ENCODE measurements at places on chromosomes 6 and 20. TPM values are rescaled to one million over a fixed set of nuclear protein-coding genes. Genes with fewer than 3 reads are reported as not detected.
A peak's percentile ranks its signal among the peaks of the same experiment; 100 is the strongest.

The NANP gene
- total RNA-seq = 16.2 TPM

- no peak overlapping the region for H3K4me3 ChIP-seq
- no peaks in the 10 kb centered on the region for H3K36me3 ChIP-seq
- DNase-seq = no peak
- H3K27ac ChIP-seq = no peak overlapping the region
- H3K4me1 ChIP-seq = no peaks in the 10 kb centered on the region
- no peaks in the 10 kb centered on the region for H3K27me3 ChIP-seq
Observed at GRCh38 chr6:41607036-41607435, 31.2 kb upstream of the MDFI start.

GRCh38 chr6:68158256-68158655 lies 476.8 kb upstream of the ADGRB3 start:
- no peak overlapping the region for H3K27ac ChIP-seq
- H3K27me3 ChIP-seq = no peaks in the 10 kb centered on the region

DNA sequence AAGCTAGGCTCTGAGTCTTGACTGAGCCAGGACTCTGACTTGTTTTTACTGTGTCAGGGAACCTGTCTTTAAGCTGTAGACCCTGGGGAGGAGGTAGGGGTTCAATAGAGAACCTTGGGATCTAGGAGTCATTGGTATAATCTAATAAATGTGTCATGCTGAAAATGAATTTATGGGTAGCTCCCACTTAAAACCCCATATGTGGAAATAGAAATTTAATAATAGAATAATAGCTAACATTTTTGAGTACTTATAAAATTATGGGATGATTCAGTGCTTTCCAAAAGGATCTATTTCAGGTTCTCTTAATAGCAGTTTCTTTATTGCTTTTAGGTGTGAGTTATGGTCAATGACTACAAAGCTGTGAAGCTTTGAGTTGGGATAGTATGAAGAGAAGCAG lies 41.7 kb downstream of the CTNNBL1 start:
- H3K36me3 ChIP-seq = peaks cover 60% of the 10 kb centered on the region
- no peak overlapping the region for H3K27ac ChIP-seq
- H3K4me3 ChIP-seq = no peak overlapping the region
- DNase-seq = no peak
- H3K4me1 ChIP-seq = peaks cover 2% of the 10 kb centered on the region

DNA sequence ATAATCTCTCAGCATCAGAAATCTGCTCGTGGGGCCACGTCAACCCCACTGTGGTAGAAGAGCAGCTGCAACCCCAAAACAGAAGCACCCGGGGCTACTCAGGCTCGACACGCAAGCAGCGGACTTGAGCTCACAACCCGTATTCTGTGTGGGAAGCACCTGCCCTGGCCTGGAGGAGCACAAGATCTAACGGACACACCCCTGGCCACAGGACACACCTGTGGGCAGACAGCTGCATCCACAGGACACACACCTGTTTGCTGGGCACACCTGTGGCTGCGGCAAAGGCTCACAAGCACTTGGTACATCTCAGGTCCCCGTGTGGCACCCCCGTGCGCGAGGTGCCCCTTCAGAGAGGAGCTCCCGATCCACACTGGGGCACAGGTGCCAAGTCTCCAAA lies 36.5 kb downstream of the ZBTB46 start:
- H3K4me1 ChIP-seq = no peaks in the 10 kb centered on the region
- no peak for DNase-seq
- H3K27me3 ChIP-seq = 0 out of 2 replicates have a peak, but pooled peaks cover 5% of the 10 kb centered on the region
- no peak overlapping the region for H3K4me3 ChIP-seq
- H3K36me3 ChIP-seq = no peaks in the 10 kb centered on the region

The SLC32A1 gene
- not detected for total RNA-seq

GRCh38 chr20:52991830-52992229 lies 19.7 kb downstream of the TSHZ2 start:
- H3K27me3 ChIP-seq = peaks cover 31% of the 10 kb centered on the region
- no peak overlapping the region for H3K27ac ChIP-seq
- H3K4me3 ChIP-seq = no peak overlapping the region
- DNase-seq = no peak
- H3K36me3 ChIP-seq = no peaks in the 10 kb centered on the region

The HLA-DRB1 gene
- total RNA-seq = not detected

DNA sequence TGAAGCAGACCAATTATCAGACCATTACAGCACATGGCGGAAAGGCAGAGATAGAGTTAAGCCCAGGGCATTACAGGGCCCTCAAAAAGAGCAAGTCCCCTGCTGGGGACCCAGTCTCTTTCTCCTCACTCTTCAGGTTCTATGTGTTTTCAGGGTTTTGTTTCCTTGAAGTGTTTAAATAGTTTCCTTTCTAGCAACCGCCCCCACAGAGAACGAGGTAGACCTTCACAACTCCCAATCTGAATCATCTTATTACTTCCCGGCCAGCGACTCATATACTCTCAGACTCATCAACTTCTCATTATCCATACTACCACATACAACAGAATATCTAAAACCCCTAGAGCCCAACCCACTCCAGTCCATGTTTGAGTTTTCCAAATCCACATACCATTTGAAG lies 526.6 kb upstream of the ARID1B start:
- no peak overlapping the region for H3K4me3 ChIP-seq
- no peak for DNase-seq
- no peak overlapping the region for H3K27ac ChIP-seq
- H3K36me3 ChIP-seq = no peaks in the 10 kb centered on the region
- H3K27me3 ChIP-seq = no peaks in the 10 kb centered on the region

GRCh38 chr6:124298730-124299129 lies 495.1 kb downstream of the NKAIN2 start:
- H3K4me3 ChIP-seq = no peak overlapping the region
- no peaks in the 10 kb centered on the region for H3K27me3 ChIP-seq
- DNase-seq = no peak
- no peaks in the 10 kb centered on the region for H3K4me1 ChIP-seq
- no peak overlapping the region for H3K27ac ChIP-seq

- H3K27me3 ChIP-seq = no peaks in the 10 kb centered on the region
- no peak overlapping the region for H3K27ac ChIP-seq
- no peaks in the 10 kb centered on the region for H3K4me1 ChIP-seq
- H3K36me3 ChIP-seq = no peaks in the 10 kb centered on the region
- no peak for DNase-seq
Observed at GRCh38 chr20:11012975-11013374, 339.2 kb upstream of the JAG1 start.

- no peak overlapping the region for H3K4me3 ChIP-seq
- no peaks in the 10 kb centered on the region for H3K36me3 ChIP-seq
- no peak overlapping the region for H3K27ac ChIP-seq
- DNase-seq = no peak
- no peaks in the 10 kb centered on the region for H3K27me3 ChIP-seq
Observed at GRCh38 chr6:75460681-75461080, 32.9 kb downstream of the FILIP1 start.

DNA sequence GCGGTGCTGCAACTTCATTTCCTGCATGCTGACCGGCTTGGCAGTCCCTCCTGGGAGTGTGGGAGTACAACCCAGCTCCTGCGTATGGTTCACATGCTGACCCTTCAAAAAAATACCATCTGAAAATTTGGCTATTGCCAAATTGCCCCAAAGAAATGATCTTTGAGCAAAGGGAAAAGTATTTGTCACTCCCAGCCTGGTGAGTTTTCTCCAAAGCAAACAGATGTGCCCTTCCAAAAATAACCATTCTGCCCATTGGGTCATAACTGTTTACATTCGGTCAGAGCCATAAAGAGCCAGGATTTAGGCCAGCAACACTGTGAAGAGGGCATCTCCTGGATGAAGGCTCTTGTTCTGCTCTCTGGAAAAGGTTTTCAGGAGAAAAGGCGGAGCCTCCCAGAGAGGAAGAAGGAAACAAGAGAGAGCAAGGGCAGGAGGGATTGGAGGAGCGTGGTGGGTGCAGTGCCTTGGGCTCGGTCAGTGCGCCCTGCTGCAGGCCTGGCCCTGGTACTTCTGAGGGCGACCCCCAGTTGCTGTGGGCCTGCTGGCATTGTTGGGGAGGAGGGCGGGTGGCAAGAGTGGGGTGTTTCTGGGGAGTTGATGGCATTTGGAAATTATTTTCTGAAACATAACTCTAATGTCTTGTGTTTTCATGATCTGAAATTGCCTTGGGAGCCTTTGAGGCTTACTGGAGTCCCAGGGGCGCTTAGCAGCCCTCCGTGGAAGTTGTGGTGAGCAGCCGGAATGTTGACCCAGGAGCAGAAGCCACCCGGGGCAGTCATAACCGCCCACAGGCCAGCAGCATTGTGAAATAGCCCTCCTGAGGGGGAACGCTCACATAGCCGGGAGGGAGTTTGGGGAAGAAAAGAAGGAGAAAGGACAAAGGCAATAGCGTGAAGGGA lies 248.4 kb downstream of the MYLK4 start:
- H3K36me3 ChIP-seq = no peaks in the 10 kb centered on the region
- H3K27ac ChIP-seq = no peak overlapping the region
- no peaks in the 10 kb centered on the region for H3K27me3 ChIP-seq
- DNase-seq = no peak
- H3K4me1 ChIP-seq = no peaks in the 10 kb centered on the region

DNA sequence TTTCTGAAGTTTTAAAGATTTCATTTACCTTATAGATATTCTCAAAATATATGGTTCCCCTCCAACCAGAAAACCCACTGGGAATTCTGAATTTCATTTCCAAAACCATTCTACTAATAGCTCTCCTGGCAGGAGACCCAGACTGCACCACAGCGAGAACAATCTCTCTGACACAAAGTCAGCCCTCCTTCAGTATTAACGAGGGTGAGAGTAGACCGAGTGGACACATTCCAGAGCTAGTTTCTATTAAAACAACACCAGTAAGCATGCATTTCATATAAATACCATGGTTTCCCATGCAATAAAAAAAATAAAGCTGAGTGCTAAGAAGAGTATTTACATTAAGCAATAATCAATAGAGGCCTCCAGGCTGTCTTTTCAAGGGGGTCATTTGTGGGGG lies 899.6 kb upstream of the SLC35B3 start:
- H3K27ac ChIP-seq = no peak overlapping the region

DNA sequence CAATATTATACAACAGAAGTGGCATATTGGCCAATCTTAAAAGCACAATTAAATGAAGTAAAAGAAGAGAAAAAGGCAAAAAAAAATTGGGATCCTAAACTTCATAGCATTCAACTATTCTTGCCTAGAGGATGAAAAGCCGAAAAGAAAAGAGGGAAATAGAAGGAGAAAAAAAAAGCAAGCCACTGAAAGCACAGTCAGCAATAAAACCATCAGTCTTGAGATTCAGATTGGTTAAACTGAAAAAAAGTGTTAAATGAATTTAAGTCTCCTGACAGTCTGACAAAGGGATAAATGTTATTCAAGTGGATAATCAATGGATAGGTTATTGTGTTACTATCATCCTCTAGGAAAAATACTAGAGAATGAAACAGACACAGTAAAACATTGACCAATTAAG lies 19.9 kb downstream of the MOXD1 start:
- peaks cover 7% of the 10 kb centered on the region for H3K4me1 ChIP-seq
- H3K27ac ChIP-seq = no peak overlapping the region

GRCh38 chr20:45344168-45344860 lies 3.9 kb downstream of the SDC4 start:
- no peak for DNase-seq
- 0 out of 2 replicates have a peak, but pooled peaks cover 2% of the 10 kb centered on the region for H3K36me3 ChIP-seq
- H3K27me3 ChIP-seq = no peaks in the 10 kb centered on the region
- H3K4me1 ChIP-seq = peaks cover 58% of the 10 kb centered on the region

DNA sequence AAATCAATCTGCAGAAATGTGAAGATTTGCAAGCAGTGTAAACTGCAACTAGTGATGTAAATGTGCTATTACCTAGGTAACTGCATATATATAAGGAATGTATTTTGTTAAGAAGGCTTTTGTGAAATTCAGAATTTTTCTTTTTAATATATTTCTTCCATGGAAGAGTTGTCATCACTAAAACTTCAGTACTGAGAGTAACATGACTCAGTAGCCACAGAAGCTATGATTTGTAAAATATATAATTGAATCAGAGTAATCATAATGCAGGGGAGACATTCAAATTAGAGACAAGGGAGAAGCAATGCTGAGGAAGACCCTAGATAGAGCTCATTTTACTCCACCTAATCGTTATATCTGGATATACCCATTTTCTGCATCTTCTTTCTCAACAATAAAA lies 141.7 kb downstream of the ADGRG6 start:
- H3K27ac ChIP-seq = no peak overlapping the region
- H3K36me3 ChIP-seq = no peaks in the 10 kb centered on the region
- H3K27me3 ChIP-seq = no peaks in the 10 kb centered on the region
- DNase-seq = no peak

GRCh38 chr6:42962096-42962495 lies 1.5 kb downstream of the GNMT start:
- H3K36me3 ChIP-seq = no peaks in the 10 kb centered on the region
- H3K4me1 ChIP-seq = no peaks in the 10 kb centered on the region
- no peak overlapping the region for H3K4me3 ChIP-seq
- H3K27ac ChIP-seq = no peak overlapping the region

GRCh38 chr6:74733830-74734620 lies 471.8 kb downstream of the COL12A1 start:
- no peak for DNase-seq
- no peak overlapping the region for H3K4me3 ChIP-seq
- no peaks in the 10 kb centered on the region for H3K27me3 ChIP-seq
- no peaks in the 10 kb centered on the region for H3K36me3 ChIP-seq
- H3K27ac ChIP-seq = no peak overlapping the region
- peaks cover 31% of the 10 kb centered on the region for H3K4me1 ChIP-seq

The TRIM40 gene
- not detected for total RNA-seq

- no peak overlapping the region for H3K4me3 ChIP-seq
- H3K27ac ChIP-seq = peak overlapping the region; percentile 92
- no peaks in the 10 kb centered on the region for H3K27me3 ChIP-seq
- peak; percentile 64 for DNase-seq
- no peaks in the 10 kb centered on the region for H3K36me3 ChIP-seq
Observed at GRCh38 chr6:45718131-45718530, 297.5 kb downstream of the CLIC5 start.

The GJA10 gene
- total RNA-seq = not detected

DNA sequence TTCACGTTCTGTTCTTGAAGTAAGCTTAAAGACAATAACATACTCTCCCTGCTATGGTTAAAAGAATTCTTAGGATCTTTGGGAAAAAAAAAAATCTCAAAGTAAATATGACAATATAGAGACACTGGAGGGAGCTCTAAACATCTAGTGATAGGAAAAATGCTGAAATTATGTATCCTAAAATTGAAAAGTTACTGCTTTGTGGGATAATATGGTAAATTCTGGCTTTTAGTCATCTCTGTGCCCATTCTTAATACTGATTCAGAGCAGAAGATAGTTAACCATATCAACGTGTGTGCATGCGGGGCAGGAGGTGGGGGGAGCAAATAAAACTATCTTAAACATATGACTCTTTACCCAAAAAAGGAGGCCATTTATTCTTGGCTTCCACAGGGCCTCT lies 165.4 kb downstream of the GMPR start:
- H3K4me3 ChIP-seq = no peak overlapping the region
- H3K36me3 ChIP-seq = no peaks in the 10 kb centered on the region
- no peaks in the 10 kb centered on the region for H3K4me1 ChIP-seq

The GFRAL gene
- total RNA-seq = not detected

GRCh38 chr6:101085327-101085726 lies 204.2 kb upstream of the ASCC3 start:
- peaks cover 14% of the 10 kb centered on the region for H3K4me1 ChIP-seq
- H3K4me3 ChIP-seq = no peak overlapping the region
- no peaks in the 10 kb centered on the region for H3K27me3 ChIP-seq
- peak; percentile 84 for DNase-seq
- H3K27ac ChIP-seq = no peak overlapping the region

- no peaks in the 10 kb centered on the region for H3K27me3 ChIP-seq
- H3K27ac ChIP-seq = no peak overlapping the region
- DNase-seq = no peak
- no peaks in the 10 kb centered on the region for H3K36me3 ChIP-seq
- H3K4me3 ChIP-seq = no peak overlapping the region
Observed at GRCh38 chr6:3379482-3380060, 77.3 kb downstream of the SLC22A23 start.

- H3K4me3 ChIP-seq = no peak overlapping the region
- H3K27me3 ChIP-seq = 0 out of 2 replicates have a peak, but pooled peaks cover 2% of the 10 kb centered on the region
- DNase-seq = no peak
- H3K4me1 ChIP-seq = peaks cover 6% of the 10 kb centered on the region
- peaks cover 24% of the 10 kb centered on the region for H3K36me3 ChIP-seq
Observed at GRCh38 chr6:109458774-109459531, 3.4 kb upstream of the MICAL1 start.
